CD4-positive, alpha-beta T cell treated with Interleukin-1 beta for 1 hour (primary cell): ENCODE measurements at places on chromosomes 6 and 20.

DNA sequence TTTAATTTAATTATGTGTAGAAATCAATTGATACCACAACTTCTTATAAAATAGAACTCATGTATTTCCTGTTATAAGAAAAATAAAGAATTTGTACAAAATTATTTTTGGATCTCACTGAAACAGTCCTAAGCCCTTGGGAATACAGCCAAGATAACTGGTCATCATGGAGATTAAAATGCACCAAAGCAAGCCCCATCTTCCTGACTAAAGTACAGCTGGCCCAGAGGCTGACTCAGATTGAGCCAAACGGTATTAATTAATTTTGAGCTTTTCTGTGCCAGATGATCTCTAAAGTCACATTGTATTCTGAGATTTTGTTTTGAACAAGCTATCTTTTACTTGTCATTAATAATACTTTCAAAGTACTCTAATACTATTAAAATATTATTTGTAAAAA lies 978.5 kb downstream of the TBC1D32 start:
- DNase-seq: no peak

DNA sequence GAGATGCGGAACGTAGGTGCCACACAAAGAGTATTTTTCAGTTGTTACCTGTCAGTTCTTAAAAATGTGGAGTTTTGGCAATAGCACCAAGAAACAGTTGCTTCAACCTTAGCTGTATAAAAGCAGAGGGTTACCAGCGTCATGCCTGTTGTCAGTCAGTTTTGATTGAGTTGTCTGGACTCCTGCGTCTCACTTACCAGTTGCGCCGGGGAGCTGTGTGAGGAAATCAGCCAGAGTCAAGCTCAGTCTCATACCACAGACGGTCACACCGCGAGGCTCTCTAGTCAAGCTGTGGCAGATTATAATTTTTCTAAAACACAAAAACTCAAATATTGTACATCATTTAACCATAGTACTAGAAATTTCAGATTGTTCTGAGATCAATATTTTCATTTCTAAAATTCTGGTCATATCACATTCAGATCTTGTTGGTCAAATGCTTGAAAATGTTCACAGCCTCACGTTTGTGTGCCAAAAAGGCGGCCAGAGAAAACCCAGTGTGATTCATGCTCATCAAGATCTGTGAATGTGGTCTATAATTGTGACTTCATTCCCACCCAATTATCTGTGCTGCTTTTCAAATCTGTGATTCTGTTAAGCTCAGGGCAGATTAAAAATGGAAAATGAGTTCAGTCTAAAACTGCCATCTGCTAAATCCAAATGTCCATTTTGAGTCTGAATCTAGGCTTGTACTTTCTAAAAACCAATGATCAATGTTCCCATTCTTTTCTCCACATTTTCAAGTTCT lies 37.5 kb downstream of the SASH1 start:
- no peak for DNase-seq

GRCh38 chr6:21886542-21887151 lies 293.1 kb downstream of the SOX4 start:
- DNase-seq: no peak

DNA sequence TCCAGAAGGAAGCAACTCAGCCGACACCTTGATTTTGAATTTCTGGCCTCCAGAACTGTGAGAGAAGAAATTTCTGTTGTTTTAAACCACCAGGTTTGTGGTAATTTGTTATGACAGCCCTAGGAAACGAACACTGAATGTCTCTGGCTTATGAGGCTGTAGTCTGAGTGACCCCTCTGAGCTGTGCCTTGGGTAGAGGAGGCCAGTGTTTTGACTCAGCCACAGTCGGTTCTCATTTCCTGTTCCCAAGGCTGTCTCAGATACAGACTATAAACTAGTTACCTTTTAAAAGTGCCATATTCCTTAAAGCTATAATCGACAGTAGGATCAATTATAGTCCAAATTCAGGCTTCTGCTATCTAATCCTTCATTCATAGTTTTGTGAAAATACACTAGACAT lies 391.2 kb upstream of the MAP3K7 start:
- DNase-seq: no peak

GRCh38 chr20:8646033-8646441 lies 422.9 kb upstream of the PLCB4 start:
- DNase-seq: no peak

DNA sequence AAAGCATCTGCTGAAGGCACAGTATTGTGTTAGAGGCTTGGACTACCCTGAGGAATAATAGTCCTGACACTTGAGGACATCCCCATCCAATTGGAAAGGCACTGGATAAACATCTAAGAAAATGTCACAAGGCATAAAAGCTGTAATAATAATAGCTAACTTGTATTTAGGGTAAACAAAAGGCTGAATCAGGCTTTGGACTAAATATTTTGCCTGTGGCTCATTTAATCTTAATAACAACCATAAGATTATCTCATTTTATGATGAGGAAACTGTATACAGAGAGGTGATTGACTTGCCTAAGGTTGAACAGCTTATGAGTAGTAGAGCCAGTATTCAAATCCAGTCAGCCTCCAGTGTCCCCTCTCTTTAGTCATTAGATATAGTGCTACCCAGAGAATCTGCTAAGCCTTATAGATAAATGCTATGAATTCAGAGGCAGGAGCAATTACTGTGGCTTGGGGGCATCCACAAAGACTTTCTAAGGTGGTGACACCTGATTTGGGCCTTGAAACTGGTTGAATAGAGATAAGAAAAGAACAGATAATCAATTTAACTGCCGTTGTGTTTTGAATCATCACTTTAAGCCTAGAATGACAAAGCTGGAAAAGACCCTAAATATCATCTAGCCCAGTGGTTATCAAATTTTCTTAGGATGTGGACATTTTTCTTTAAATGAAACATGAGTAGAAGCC lies 7.5 kb upstream of the ZSWIM1 start:
- no peak for DNase-seq

DNA sequence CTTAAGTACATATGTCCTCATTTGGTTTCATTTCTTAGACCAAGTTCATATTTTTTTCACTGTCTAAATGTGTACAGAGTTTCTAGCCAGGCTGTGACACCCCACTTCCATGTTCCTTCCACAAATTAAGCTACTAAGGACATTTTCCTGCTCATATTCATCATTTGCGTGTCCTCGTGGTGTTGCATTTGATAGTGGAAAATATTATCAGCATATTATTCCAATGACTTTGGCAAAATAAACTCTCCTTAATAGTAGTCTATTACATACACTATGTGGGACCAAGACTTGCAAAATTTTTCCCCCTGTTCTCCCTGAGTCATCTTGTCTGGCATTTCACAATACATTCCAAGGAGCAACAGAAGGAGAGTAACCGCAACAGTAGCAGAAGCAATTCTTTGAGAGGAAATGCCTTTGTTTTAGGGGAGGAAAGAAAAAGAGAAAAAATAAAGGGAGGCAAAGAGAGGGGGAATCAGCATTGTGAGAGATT lies 599.2 kb downstream of the COL12A1 start:
- DNase-seq: no peak

DNA sequence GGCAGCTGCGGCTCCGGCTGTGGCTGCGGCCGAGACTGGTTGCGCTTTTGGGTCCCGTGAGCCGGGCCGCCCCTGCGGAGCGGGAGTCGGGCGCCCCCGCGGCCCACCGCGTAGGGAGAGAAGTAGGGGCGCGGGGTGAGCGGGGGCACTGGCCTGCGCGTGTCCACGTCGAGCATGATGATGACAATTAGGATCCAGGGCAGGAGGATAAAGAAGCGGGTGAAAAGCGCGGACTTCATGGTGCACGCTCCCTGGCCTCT lies 739 bp downstream of the B3GAT2 start:
- DNase-seq: no peak

DNA sequence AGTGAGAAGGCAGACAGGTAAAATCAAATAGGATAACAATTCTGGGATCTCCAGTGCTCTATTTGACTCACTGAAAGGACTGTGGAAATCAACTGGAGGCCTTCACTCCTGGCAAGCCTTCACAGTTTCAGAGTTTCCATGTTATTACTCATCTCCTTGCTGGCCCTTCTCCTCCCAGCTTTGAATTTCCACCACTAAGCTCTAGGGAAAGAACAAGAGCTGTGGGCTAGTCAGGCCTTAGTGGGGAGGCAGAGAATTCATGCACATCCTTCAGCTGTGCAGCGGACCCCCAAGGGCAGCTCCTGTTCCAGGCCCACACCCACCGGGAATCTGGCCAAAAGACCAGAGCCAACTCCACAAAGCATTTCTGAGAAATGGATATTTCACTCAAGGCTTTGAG lies 26.0 kb downstream of the MYLIP start:
- no peak for DNase-seq

GRCh38 chr20:21554985-21555384 lies 41.1 kb upstream of the NKX2-2 start:
- no peak for DNase-seq

DNA sequence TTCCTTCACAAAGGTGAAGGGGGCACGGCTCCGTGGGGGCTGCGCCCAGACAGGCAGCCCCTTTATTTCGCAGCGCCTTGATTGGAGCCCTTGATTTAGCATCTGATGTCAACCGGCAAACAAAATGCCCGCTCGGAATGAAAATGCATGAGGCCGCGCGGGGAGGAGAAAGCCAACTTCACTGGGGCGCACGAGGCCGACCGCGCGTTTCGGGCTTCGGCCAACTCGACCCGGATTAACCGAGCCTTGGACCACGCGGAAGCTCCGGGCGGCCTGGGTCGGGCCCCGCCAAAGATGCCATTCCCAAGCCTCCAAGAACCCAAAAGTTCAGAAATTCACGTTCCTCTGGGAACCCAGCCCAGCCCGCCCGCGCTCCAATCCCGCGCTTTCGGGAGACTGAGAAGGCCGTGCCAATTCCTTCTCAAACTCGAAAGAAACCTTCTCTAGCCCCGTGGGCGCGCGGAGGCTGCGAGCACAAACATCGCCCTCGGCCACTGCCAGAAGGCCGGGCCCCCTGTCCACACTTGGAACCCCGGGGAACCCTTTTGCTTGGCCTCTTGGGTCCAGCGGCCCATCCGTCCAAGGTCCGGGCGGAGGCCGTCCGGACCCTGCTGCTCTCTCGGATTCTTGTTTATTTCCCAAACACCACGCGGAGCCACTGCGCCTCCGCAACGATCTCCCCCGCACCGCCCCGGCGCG lies 879 bp upstream of the INSM1 start:
- DNase-seq: no peak

GRCh38 chr6:127457456-127458064 lies 1.6 kb downstream of the KIAA0408 start:
- no peak for DNase-seq

- DNase-seq: no peak
These were observed 29.4 kb upstream of the CCR6 start for GRCh38 chr6:167093406-167093921.

- DNase-seq: peak; percentile 36
These were observed 59.1 kb upstream of the PTPN1 start for GRCh38 chr20:50450881-50451752.

GRCh38 chr20:49843139-49843538 lies 30.5 kb downstream of the SLC9A8 start:
- no peak for DNase-seq

- no peak for DNase-seq
These were observed 18.3 kb downstream of the SLC16A10 start for GRCh38 chr6:111105578-111105977.

DNA sequence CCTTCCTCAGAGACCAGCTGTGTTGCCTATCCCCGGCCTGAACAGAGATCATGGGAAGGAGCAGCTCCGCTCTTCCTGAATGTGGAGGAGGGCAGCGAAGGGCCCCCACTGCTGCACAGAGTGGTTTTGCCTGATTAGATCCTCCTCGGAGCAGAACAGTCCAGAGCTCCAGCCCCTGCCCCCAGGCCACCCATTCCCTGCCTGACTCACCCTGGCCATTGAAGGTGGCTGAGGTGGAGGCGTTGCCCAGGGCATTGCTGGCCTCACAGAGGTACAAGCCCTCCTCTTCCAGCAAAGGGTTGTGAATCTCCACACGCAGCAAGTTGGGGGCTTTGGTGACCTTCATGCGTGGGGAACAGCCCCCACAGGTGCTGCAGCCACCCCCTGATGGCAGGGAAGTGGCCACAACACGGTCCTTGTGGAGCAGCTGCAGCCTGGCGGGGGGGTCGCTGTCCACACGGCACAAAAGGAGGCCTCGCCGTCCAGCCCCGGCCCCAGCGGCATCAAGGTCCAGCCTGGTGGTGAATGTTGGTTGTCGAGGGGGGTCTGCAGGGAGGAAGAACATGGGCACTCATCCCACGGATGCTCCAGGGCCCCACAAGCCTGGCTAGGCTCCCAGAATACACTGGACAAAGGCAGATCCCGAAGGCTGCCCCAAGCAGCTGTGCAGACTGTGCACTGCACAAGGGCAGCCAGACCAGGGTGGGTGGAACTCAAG lies 14.7 kb downstream of the SIGLEC1 start:
- no peak for DNase-seq

GRCh38 chr20:57212534-57213276 lies 53.7 kb downstream of the BMP7 start:
- no peak for DNase-seq

- no peak for DNase-seq
These were observed 19.4 kb downstream of the FAM50B start for GRCh38 chr6:3868544-3868943.
